ENCODE measurements at places on chromosomes 12 and 14.

GRCh38 chr12:80299219-80299618, 144.8 kb upstream of the PTPRQ start:
- no peak for DNase-seq

DNA sequence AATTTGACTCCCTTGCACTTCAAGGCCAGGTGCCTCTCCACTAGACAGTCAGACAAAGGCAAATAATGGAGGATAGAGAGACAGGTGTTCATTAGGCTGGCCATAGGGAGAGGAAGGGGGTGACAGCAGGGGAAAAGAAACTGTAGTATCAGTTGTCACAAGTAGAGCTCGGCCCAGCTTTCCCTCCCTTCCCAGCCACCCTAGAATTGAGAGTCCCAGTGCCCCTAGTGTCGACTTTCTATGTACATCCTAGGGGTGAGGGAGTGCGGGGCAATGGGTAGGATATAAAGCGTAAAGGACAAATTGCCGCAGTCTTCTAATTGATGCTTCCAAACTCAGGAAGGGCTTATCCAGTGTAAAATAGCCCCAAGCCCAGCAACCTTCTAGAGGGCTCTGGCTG, 39.0 kb downstream of the BAZ2A start:
- no peak for DNase-seq

- no peak for DNase-seq
Measured at GRCh38 chr14:94395888-94396574, 7.6 kb upstream of the SERPINA1 start.

GRCh38 chr12:6618483-6619225, 11.5 kb upstream of the CHD4 start:
- DNase-seq = no peak

Measured in stimulated activated CD8-positive, alpha-beta memory T cell treated with anti-CD3 and anti-CD28 coated beads, Interleukin-15, amount 100 ng/mL, for 1 hour (primary cell).